ENCODE measurements at places on chromosomes 7 and 10.

DNA sequence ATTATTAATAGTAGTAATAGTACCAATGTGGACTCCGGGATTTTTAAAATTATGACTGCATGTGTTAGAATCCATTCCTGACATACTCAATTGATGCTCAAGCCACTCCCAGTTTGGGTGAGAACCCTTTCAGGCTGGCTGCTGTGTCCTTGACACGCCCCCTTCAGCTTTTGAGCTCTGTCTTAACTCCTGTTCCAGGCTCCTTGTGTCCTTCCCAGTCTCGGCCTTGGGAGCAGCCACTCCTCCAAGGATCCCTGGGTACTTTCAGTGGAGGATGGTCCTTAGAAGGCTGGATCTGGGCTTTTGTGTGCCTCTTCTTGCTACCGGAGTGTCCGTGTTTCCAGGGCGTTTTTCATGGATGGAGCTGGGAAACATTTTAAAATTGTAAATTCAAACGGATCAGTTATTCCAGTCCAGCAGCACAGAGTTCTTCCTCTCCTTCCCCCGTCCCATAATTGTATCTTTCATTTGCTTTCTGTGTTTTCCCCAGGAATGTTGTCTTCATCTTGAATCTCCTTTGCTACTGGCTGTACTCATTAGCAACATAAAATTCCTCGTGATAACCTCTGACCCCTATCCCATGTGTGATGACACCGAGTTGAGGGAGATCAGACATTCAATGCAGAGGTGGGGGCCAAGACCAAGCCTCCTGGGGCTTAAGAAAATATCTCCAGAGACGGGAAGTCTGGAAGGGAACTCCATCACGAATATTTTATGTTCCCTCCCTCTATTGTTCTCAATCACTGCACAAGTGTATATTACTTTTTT lies 40.0 kb upstream of the PFKFB3 start:
- DNase-seq, result no peak

DNA sequence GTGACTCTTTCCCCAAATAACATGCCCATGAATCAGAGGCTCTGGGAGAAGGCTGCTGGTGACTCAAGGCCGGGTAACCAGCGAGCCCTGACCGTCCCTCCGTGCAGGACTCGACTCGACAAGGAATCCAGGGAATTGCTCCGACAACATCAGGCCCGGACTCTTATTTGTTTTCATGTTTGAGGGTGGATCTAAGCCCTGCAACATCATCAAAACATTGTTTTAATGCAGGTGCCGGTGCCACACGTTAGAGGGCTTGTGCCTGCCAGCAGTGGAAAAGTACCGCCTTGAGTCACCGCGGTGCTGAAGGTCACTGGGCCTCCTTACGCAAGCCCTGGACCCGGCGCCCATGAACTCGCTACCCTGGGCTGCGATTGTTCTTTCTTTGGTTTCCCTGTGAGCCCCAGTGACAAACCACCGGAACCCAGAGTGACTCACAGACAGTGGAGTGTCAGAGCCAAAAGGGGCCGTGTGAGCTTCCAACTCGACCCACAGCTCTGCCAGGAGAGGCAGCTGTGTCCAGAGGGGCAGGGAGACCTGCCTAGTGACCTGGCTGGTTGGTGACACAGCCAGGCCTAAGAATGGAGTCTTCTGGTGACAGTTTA lies 139.4 kb upstream of the SHH start:
- DNase-seq, result no peak

GRCh38 chr7:43112459-43112940 lies at the start of gene HECW1:
Gene HECW1 (plus strand): TSS chr7:43112647. CDS start chr7:43243906, 131,259 bp downstream.
- no peak for DNase-seq

DNA sequence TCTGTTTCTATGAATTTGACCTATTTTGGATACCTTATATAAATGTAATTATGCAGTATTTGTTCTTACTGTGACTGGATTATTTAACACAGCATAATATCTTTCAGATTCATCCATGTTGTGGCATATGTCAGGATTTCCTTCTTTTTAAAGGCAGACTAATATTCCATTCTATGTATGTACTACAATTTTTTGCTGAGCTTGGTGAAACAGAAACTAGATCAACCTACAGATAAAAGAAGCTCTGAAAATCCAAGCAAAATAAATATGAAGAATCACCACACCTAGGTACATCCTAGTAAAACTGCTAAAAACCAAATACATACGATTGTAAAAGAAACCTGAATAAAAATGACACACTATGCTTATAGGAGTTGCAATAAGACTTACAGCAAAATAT lies 300.5 kb downstream of the HTR7 start:
- no peak for DNase-seq

DNA sequence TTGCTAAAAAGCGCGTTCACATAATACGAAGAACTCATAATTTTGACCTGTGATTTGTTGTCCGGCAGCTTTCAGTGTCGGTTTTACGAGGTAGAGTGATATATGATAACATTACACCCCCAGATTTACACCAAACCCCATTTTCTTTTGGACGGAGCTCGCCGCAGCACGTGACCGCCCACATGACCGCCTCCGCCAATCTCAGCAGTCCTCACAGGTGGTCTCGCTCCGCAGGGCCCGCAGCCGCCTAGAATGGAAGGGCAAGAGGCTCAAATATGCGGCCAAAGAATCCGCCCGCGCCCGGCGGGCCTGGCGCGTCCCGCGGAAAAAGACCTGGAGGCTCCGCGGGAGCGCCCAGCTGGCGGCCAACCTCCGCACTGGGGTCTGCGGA lies at the start of gene HOXA7:
Gene HOXA7, minus strand, starts transcription at position 168 of the 391 bp plus-strand sequence. Its CDS starts 130 bp downstream, at position 38.
- no peak for DNase-seq

- no peak for DNase-seq
These were observed 62.1 kb upstream of the NCAPG2 start for GRCh38 chr7:158766570-158767281.
